RWPE2 (cell line): ENCODE measurements at places on chromosomes 5 and 9.

- no peak for DNase-seq
Measured at GRCh38 chr5:179841621-179842020, 17.0 kb downstream of the MRNIP start.

- DNase-seq: no peak
Measured at GRCh38 chr5:130923543-130924124, 241.4 kb downstream of the HINT1 start.

DNA sequence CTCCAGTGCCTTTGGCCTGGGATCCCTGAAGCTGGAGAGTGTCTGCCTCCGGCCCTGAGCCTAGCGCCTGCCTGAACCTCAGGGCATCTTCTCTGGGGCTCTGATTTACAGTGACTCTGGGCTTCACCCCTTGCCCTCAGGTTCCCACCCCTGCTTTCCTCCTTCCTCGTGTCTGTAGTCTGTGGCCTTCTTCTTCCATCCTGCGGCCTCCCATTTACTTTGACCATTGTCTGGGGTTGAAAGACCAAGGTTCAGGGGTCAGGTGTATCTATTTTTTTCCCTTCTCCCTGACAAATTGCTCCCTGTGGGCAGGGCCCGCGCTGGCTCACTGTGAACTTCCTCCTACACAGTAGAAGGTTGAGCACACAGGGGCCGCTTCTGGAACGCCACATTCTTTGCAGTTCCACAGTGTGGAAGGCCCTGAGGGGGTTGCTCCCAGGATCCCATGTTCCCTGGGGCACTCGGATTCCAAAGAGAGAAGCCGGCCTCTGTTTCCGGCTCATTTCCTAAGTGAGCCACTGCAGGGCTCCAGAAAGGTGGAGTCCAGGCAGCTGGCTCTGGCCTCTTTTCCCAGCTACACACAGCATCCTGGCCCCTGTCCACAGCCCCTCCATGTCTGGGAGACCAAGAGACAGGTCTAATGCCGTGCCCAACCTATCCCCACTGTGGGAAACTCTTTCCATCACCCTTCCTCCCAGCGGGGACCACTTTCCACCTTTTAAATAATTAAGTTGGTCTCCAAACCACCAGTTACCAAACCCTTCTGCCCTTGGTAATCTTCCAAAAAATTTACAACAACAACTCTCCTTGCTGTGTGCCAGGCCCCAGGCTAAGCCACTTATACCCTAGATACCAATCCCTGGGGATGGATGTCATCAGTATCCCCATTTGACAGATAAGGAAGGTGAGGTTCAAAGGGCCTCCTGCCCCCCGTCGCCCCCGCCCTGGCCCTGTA is 140.3 kb upstream of the IER5L start:
- no peak for DNase-seq

- no peak for DNase-seq
Measured at GRCh38 chr5:149860801-149861322, 83.7 kb downstream of the PDE6A start.

GRCh38 chr5:39822020-39822419 is 397.2 kb upstream of the DAB2 start:
- no peak for DNase-seq

- no peak for DNase-seq
Measured at GRCh38 chr9:81827616-81828296, 100.5 kb upstream of the SPATA31D4 start.

DNA sequence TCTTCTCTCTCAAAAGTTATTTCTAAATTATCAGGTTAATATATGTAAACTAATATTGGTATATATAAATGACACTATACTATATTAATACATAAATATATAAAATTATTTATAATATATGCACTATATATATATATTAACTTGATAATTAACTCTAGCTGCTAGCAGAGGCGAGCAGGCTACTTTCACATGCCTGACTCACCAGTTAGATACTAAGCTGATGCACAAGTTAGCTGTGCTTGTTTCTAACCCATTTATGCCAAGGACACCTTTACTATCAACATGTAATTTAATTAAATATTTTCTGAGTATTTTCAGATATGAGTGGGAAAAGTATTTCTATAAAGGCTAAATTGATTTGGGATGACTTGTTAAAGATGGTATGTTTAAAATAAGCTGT is 70.1 kb downstream of the TRIO start:
- DNase-seq: no peak

- no peak for DNase-seq
Measured at GRCh38 chr5:35458824-35459207, 158.8 kb upstream of the SPEF2 start.

DNA sequence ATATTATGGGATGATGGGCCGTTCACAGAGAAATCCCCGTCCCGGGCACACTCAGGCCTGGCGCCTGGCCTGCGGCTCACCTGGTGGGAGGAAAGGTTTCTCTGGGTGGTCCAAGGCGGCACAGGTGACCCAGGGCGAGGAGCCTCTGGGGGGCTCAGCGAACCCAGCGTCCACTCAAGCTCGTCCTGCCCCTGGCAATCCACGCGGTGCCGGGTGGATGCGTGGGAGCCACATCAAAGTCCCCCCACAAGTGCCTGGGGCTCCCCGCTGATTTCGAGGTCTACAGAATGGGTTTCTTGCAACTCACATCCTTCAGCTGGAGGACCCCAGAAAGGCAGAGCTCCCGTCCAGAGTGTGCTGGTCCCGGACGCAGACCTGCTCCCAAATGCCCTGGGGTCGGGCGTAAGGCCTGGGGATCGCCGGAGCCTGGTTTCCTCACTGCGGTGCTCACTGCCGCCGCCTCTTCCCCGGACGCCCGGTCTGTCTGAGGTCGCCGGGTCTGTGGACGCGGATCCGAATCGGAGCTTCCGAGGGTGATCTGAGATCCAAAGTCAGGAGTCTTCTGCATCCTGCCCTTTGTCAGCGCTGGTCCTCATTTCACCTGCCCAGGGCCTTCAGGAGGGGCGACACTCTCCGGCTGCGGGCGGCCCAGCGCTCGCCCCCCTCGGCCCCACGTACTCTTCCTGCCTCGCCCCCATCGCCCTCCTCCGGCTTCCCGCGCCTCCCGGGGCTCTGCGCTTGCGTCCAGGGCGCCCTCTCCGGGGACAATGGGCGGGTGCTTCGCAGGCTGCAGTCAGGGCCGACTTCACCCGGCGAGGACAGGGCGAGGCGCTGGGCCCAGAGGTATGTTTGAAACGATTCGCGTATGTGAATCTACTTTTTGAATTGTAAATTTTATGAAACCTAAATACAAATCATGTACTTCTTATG is 20.0 kb upstream of the RUFY1 start:
- no peak for DNase-seq

DNA sequence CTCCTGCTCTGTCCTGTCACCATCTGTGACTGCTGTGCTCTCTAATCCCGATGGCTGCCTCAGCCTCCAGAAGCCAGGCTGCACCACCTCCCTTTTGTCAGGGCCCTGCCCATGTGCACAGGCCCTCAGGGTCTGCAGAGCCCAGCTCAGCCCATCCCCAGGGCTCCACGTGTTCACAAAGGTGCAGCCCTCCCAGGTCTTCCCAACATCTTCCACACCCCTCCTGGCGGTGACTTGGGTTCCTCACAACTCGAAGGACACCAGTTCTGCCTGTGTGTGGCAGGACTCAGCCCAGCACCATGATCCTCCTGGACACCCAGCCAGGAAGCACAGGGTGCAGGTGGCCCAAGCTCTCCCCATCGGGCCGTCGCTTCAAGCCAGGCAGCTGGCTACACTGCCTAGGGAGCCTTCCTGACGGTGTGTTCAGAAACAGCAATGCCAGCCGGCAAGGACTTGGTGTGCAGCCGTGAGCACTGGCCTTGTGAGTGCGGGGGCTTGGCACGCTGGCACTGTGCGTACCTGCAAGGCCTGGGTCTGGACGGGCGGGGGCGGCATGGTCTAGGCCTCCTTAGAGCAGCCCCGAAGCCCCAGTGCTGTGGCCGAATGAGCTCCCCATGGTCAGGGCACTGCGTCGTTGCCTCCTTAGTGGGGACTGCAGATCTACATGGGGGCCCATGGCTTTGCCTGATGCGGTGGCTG is 96.1 kb downstream of the MRPL36 start:
- peak; percentile 76 for DNase-seq

DNA sequence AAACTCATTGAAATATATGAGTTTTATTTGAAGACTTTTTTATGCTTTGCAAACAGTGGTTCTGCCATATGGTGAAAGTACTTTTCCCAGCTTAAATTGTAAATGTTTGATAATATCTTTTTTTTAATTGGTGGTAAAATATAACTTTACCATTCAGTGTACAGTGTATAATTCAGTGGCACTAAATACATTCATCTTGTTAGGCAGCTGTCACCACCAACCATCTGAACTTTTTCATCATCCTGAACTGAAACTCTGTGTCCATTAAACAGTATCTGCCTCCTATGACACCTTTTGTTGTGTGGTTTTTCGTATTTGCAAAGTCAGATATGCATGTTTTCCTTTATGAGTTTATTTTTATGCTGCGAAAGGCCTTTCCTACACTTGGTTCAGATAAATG is 45.1 kb downstream of the FBXO38 start:
- no peak for DNase-seq

GRCh38 chr9:123500336-123500735 is 144.3 kb downstream of the CRB2 start:
- DNase-seq: no peak

- DNase-seq: no peak
Measured at GRCh38 chr5:69138766-69139165, 28.2 kb upstream of the CCNB1 start.

DNA sequence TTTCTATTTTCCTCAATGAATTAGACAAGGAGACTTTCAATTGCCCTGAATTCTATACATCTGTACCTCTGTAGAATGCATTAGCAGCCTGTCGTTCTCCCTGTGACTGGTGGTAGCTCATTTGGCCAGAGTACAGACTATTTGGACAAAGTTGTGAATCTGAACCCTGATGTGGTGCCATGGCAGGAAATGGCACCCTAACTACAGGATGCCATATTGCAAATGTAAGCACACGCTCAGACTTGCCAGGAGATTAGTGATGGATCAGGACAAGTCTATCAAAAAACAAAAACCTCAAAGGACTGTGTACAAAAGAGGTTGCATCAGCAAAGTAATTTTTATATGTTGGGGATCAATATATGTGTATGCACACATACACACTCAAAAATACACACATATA is 58.3 kb downstream of the SVEP1 start:
- no peak for DNase-seq

DNA sequence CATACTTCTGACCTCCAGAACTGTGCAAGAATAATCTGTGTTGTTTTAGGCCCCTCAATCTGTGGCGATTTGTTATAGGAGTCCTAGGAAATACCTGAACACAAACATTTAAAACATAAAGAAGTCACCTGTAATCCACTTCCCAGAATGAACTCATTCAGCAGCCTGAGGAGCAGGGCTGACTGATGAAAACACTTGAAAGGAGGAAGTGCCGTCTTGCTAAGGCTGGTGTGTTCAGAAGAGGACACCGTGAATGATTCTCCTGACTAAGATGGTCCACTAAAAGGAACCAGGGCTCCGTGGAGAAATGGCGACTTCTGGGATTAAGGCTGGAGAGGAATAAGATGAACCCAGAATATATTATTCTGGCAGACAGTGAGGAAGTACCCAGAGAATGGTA is 18.7 kb upstream of the MARCHF6 start:
- no peak for DNase-seq

DNA sequence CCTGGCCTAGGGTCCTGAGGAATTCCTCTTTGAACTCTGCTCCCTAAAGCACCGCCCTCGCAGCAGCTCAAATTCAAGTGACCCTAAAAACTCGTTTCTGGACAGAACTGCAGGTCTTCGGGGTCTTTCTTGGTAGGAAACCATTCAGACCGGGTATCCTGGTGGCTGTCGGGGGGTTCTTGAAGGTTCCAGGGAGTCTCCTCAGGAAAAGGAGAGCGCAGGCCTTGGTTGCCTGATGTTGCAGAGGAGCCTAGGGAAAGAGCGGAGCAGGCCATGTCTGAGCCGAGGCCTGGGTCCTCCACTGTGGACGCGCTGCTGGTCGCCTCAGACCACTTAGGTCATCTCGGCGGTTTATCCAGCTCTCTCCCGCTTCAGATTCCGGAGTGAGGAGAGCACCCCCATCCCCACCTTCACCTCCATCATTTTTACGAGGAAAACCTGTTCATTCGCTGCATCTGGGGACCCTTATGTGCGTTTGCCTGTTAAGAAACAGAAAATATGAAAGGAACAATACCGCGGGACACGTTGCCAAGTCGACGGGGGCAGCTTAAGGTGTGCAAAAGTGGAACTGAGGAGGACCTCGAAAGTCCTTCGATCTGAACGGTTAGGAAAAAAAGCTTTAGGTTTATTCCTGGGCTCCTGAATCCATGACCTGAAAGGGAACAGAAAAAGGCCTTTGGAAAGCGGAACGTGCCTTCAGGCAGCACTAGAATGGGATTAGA is 299.4 kb downstream of the PARP8 start:
- DNase-seq: no peak

DNA sequence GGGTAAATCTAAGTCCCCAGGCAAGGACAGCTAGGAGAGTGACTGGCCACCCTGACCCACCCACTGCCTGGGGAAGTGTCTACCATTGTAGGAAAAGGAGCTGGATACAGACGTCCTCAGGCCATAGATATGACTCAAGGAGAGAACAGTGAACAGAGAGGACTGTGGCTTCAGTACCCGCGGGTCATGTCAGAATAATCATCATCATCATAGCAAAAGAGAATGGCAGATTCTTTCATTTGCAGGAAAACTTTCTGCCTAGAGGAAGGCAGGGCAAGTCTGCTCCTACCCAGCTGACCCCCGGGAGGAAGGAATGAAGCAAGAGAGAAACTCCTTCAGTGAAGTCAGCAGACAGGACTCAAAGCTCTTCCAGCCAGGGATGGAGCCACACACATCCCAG is 52.2 kb upstream of the UBTD2 start:
- no peak for DNase-seq

DNA sequence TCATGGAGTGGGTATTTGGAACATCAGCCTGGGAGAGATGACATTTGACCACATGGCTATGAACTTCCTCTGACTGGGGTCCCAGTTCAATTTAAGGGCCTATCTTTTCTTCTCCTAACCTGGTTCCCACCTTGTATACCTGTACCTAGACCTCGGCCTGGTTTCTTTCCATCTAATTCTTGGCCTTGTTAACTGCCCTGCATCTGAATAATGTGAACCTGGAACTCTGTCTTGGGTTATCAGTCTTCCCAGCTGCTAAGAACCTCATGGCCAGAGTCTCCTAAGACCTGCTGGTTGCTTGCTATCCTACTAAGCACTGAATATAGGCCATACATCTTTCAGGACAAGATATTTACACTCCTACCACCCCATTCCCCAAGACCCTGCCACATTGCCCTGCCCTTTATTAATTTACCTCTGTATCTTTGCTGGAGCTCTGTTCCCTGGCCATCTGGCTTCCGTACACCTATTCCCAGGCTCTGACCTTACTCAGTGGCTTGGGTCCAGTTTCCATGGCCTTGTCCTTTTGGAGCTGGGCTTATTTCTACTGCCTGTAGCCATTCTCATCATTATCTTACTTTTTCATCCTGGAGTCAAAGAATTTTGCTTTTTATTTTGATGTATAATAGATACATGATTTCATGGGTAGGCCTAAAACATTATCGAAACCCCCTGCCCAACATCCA is 6.6 kb downstream of the PSAT1 start:
- no peak for DNase-seq

DNA sequence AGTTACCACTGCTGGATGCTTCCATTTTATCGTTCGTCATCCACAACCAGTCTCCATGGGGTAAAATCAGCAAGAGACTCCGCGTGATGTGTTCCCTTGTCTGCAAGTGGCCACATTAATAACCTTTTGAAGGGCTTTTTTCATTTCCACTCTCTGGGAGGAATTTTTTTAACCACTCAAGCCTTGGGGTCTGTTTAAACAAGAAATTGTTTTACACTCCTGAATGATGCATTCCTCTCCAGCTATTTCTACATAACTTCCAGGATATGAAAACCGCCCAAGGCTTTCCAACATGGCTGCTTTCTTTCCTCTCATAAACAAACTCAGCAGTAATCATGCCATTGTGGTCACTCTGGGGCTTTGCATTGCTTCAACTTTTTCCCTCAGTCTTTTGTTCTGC is 217.2 kb upstream of the DAPK1 start:
- no peak for DNase-seq
